Frontal cortex (tissue), 4 donors: ENCODE measurements at places on chromosomes 16 and 17.

DNA sequence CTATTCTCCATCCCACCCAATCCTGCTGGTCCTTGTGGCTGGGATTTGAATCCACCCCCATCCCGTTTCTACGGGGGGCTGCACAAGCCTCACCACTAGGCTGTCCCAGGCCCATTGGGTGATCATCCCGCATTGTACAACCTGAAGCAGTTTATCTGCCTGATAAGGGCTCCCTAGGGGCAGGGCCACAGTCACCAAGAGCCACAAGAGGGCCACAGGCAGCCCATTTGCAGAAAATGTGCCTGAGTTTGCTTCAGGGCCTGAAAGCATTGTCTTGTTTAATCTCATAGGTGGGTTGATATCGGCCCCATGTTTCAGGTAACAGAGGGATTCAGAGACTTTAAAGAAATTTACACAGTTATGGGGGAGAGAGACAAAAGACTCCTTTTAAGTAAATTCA, 245.0 kb downstream of the CPPED1 start:
- no peak for DNase-seq

GRCh38 chr16:76162046-76162445, 115.2 kb upstream of the CNTNAP4 start:
- no peak for DNase-seq

DNA sequence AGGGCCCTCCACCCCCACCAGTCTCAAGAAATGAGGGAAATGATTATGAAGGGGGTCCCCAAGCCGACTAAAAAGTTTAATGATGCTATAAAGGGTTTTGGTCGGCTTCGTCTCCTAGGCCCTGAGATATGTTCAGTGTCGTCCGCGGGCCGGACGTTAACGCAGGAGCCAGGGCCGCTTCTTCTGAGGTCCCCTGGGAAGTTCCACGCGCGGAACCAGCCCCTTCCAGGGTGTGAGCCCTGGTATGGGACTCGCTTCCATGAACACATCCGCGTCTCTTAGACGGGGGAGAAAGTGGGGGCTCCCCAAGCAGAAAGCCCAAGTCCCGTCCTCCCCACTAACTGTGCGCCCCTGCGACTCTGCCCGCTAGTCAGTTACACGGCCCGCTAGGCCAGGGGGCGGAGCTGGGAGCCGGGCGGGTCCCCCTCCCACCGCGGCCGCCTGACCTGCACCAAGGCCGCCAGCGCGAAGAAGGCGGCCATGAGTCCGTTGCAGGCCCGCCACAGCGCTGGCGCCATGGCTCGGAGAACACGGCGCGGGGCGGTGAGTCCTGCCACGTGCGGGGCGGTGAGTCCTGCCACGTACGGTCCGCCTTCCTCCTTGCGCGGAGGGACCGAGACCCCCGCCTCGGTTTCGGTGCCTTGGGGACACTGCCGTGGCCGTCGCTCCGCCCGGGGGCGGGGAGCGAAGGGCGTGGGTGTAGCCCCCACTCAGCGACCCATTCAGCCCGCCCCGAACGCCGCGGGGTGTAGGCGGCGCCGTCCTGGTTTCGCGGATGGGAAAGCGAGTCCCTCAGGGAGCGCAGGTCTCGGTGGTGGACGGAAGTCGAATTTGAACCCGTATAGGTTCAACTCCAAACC, at the start of gene TMEM220:
TMEM220 (minus strand) TSS at position 690 of the 860 bp plus-strand sequence; CDS start at position 518, 172 bp downstream.
- peak; percentile 40 for DNase-seq

- no peak for DNase-seq
These were observed 2.6 kb downstream of the HOXB3 start for GRCh38 chr17:48587276-48588073.

DNA sequence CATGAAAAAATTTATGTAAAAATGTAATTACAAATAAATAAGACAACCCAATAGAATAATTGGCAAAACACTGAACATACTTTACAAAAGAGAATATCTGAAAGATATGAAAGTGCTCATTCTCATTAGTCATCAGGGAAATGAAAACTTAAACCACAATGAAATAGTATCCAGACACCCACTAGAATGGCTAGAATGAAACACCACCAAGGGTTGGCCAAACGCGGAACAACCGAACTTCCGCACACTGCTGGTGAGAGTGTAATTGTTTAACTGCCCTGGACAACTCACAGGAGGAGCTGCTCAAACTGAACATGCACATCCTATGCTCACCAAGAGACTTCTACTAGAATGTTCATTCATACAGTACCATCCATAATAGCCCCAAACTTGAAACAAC, 5.8 kb upstream of the ZDHHC7 start:
- DNase-seq = no peak

DNA sequence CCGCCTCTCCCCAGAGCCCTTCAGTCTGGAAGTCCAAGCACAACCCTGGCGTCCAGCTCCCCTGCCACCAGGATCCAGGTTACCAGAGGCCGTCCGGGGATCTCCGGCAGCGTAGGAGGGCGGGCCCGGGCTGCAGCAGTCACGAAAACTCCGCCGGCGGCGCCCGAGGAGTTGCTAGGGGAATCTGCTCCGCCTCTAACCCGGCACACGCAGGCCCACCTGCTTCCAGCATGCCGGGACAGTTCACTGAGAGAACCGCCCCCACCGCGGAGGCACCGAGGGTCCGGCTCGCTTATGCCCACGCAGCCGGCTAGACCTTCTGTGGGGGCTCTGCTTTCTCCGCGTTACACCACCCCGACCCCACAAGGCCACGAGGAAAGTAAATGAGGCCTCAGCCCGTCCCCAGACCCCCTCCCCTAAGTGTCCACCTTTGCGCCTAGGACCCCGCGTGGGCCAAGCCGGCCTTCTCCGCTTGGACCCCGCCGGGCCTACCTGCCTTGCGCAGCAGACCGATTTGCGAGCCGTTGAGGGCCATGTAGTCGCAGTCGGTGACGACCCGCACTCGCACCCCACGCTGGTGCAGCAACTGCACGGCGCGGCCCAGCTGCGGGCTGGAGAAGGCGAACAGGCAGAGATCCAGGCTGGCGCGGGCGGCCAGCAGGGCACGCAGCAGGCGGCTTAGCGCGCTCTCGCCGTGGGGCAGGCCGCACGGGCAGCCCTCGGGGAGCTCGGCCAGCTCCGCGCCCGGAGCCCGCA, 587 bp downstream of the PLD6 start:
- DNase-seq = no peak

DNA sequence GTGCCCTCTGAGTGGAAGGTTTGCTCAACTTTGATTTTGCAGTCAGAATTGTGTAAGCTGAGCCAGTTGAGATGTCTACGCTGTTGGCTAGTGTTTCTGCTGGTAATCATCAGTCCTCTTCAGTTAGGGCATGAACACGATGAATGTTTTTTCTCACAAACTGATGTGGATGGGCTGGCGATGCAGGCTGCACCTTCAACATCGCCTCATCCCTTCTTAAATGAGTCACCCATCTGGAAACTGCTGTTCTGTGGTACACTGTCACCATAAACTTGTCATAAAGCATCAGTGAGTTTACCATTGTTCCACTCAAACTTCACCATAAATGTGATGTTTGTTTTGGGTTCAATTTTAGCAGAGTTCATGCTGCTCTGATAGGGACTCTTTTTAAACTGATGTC, 8.4 kb downstream of the C16orf95 start:
- DNase-seq = no peak

DNA sequence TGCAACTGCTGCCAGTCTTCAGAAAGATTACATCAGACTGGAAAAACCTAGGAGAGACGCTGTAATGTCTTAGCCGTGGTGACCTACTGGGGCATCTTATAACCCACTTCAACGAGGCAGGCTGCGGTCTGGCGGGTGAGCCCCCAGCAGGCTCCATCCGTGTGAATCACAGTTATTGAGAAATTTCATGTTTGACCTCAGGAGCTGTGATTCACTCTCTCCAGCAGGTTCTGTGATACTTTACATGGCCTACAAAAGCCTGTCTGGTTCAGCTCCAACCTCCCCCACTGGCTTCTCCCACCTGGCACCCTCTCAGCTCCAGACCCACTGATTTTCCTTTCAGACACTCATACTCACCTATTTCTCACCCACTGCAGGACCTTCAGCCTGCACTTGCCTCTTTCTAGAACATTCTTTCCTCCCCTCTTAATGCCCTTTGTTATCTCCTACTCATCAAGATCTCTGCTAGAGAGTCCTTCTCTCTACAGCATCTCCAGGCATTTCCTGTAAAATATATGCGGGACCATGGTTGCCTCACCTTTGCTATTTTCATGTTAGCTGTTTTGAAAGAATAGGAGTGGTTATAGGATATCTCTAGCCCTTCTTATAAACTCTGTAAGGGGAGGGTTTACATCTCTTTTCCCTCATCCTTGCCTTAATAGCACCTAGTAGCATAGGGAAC, 227.9 kb downstream of the MAF start:
- no peak for DNase-seq

DNA sequence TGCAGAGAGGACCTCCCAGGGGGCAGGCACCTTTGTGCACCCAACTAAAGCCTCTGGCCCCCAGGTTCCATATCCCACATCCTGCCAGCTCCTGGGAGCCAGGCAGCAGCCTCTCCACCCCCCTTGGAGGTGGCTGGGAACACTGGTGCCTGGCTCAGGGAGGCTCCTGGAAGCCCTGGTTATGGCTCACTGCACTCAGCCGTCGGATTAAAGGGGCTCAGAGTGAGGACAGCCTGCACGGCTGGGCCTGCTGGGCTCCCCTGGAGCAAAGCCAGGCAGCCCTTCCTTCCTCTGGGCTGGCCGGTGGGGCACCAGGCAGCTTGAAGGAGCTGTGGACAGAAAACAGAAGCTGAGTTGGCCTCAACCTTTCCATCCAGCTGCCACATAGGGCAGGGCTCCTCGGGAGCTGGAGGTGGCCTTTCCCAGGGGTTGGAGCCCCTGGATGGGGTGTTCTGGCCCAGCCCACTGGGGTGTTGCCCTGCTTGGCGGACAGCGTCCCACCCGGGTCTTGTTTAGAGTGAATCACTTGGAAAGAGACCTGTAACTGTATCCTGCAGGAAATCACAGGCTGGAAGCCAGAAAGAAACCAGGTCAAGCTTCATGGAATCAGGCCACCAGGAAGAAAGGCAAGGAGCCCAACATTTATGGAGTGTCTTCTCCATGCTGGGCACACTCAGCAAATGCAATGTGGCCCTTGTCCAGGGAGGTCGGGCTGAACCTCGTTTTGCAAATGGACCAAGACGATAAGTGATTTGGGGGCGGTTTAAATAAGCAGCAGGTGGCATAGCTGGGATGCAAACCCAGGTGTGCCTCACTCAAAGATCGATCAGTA, 253.3 kb downstream of the SOX9 start:
- DNase-seq = no peak

- peak; percentile 67 for DNase-seq
These were observed 40.8 kb upstream of the CMIP start for GRCh38 chr16:81403601-81404391.

DNA sequence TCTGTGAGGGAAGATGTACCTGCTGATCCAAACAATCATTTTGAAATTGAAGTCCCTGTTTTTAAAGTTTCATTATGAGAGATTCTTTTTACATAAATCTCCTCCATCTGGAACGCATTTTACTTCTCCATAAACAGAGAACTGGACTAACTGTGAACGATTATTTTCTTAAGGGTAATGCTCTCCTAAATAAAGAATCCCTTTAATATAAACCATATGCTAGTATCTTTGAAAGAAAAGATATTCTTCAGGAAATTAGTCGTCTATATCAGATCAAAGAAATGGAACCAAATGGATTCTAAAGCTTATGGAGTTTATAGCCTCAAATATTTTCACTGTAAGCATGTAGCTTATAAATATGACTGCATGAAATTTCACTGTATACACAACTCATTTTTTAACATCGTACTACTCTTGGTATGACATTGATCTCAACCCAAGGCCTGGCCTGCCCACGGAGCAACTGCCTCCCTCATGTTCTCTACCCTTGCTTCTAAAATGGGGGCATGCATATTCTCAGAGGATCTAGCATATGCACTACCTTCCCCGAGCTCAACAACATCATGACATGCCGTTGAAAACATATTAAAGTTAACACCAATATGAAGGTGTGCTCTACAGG, 66.4 kb downstream of the MYH10 start:
- no peak for DNase-seq

GRCh38 chr17:41786227-41787020, at the start of gene JUP:
JUP (minus strand) TSS chr17:41786711; CDS start chr17:41771854, 14,857 bp downstream.
- peak; percentile 99 for DNase-seq

DNA sequence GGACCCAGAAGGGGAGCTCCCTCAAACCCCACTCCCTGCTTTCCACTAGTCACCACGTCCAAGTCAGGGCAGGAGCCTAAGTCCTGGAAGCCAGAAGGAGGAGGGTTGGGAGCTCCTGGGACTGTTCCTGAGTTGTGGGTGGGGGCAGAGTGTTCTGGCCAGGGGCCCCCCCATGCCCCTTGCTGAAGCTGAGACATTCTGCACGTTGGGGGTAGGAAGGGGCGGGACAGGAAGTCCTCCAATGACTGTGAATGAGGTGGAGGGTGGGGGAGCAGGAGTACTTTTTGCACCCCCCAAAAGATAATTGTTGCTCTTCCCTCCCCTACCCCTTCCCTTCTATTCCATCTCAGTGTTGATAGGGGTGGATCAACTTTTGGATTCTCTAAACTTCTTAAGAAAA, 21.4 kb upstream of the C17orf113 start:
- no peak for DNase-seq

GRCh38 chr16:53509906-53510703, 7.1 kb upstream of the AKTIP start:
- no peak for DNase-seq

- no peak for DNase-seq
These were observed 6.9 kb downstream of the CDH16 start for GRCh38 chr16:66911801-66912200.

GRCh38 chr16:27476240-27476639, 73.5 kb downstream of the GTF3C1 start:
- DNase-seq = no peak

DNA sequence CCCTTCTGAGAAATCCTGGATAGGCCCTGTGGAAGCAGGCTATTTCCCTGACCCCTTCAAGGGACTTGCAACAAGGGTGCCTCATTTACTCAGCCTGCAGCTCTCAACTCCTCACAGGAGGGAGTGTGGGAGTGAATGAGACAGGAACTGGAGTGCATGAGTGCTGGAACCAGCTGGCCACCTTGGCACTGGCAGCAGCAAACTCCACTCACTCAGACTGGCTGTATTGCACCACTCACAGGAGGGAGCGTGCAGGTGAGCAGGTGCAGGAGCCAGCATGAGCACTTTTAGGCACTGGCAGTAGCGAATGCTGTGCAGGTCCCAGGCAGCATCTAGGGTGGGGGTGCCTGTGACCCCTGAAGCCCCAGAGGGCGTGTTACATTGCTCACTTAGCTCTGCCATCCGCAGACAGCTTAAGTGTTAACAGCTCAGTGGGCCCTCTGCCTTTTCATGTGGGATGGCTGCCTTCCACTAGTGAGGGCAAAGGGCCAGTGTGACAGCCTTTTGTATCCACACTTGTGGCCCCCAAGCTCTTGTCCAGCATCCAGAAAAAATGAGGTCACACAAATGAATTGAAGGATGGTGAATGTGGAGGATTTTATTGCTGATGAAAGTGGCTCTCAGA, 11.0 kb upstream of the ZNHIT3 start:
- no peak for DNase-seq

GRCh38 chr16:3071655-3072054, 6.2 kb downstream of the IL32 start:
- no peak for DNase-seq

- DNase-seq = no peak
These were observed 10.0 kb downstream of the ATP5PD start for GRCh38 chr17:75036643-75037268.
